ENCODE measurements at places on chromosomes 16 and 17.
A peak's percentile ranks its signal among the peaks of the same experiment; 100 is the strongest.

DNA sequence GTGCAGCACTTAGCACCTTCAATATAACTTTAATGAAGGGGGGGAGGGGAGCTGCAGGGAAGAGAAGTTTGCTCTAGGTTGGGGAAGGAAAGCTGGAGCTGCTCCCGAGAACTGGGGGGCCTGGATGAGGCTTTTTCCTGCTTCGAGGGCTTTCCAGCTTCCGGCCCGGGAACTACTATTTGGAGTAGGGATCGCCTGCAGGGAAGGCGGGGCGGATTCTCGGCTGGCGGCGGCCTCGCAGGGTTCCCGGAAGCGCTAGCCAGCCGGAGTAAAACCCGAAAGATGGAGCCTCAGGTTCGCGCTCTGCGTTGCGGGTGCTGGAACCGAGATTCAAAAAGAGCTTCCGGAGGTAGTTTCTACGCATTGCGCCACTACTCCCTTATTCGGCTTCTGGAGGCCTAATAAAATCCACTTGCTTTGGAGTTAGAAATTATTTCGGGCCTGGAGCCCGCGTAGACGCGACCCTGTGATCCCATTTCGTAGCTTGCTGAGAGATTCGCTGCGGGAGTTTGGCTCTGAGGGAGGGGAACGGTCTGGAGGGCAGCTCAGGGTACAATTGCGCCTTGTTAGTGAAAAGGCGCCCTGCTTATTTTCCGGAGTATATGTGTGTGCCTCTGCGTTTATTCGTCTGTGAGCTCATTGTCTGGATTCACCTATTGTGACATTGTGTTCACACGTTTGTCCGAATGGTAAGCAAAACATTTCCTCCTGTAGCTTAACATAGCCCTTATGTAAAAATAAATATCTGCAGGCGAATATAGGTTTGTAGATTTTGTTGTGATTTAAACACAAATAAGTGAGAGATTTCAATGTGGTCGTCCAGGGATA lies 652 bp downstream of the PRAC2 start:
- no peak for DNase-seq

- DNase-seq: no peak
Measured at GRCh38 chr17:82865274-82865673, 25.5 kb upstream of the ZNF750 start.

DNA sequence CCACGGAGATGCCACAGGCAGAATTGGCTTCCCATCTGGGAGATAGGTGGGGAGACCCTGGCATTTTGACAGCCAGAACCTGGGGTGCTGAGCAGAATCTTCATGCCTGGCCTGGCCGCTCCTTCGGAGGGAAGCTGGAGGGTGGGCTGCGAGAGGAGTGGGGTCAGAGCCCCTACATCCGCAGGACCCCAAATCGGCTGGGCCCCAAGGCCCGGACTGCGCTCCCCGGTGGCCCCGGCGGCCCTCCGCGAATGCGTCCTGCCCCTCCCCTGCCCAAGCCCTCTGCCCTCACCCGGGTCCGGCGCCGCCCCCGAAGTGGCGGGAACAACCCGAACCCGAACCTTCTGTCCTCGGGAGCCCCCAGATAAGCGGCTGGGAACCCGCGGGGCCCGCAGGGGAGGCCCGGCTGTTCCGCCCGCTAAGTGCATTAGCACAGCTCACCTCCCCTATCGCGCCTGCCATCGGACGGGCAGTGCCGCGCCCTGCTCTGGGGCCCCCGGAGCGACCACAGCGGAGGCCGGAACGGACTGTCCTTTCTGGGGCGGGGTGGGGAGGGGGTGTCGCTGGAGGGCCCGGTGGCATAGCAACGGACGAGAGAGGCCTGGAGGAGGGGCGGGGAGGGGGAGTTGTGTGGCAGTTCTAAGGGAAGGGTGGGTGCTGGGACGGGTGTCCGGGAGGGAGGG lies 850 bp upstream of the PNMT start:
- no peak for DNase-seq

DNA sequence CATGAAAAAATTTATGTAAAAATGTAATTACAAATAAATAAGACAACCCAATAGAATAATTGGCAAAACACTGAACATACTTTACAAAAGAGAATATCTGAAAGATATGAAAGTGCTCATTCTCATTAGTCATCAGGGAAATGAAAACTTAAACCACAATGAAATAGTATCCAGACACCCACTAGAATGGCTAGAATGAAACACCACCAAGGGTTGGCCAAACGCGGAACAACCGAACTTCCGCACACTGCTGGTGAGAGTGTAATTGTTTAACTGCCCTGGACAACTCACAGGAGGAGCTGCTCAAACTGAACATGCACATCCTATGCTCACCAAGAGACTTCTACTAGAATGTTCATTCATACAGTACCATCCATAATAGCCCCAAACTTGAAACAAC lies 5.8 kb upstream of the ZDHHC7 start:
- DNase-seq: peak; percentile 94

GRCh38 chr17:56699186-56699894 lies 105.8 kb downstream of the NOG start:
- DNase-seq: no peak

- DNase-seq: no peak
Measured at GRCh38 chr17:45319239-45319703, 2.5 kb upstream of the MAP3K14 start.

- DNase-seq: no peak
Measured at GRCh38 chr16:50835358-50836060, 93.6 kb downstream of the CYLD start.

DNA sequence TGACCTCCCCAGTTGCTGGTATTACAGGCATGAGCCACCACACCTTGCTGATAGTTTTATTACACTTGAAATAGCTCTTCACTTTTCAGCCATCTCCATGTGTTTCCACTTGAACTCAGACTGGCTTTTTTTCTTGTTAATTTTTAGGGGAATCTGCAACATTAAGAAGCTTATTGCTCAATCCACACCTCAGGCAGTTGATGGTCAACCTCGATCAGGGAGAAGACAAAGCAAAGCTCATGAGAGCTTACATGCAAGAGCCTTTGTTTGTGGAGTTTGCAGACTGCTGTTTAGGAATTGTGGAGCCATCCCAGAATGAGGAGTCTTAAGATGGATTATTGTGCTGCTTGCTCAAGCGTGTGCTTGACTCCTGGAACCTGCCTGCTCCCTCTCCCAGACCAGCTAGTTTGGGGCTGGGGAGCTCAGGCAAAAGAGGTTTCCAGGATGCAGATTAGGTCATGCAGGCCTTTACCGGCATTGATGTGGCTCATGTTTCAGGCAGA lies 8.6 kb downstream of the ZNHIT3 start:
- no peak for DNase-seq

- peak; percentile 30 for DNase-seq
Measured at GRCh38 chr16:78987666-78988065, 612.9 kb downstream of the MAF start.

DNA sequence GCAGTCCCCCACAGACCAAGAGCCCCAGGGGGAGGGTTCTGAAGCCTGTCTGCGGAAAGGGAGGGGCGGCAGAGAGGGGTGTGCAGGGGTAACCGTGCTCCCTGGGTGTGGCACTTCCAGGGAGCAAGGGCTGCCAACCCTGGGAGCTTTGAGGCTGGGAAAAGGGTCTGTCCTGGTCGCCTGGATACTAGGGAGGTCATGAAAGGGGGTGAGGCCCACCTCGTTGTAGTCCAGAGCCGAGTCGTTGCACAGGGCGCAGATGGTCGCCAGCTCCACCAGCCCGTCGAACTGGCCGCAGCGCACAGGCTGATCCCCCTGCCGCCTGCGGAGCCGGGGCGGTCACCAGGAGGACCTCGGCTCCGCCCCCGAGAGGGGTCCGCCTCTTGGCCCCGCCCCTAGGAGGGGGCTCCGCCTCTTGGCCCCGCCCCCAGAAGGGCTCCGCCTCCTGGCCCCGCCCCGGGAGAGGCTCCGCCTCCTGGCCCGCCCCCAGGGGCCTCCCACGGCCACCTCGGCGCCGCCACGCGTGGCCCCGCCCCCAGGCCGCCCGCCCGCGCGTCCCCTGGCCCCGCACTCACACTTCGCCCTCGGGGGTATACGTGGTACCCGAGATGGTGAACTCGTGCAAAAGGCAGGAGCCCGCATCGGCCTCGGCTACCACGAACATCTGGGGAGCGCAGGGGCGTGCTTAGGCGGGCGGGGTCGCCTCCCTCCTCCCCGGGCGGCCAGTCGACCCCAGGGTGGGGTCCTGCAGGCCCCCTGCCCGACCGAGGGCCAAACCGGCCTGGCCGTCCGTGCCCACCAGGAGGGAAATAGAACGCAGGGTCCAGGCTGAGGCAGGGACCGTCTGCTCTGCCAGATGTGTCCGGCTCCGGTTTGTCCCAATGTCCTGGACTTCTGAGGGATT lies 19.5 kb downstream of the ATP2A3 start:
- DNase-seq: peak; percentile 23

DNA sequence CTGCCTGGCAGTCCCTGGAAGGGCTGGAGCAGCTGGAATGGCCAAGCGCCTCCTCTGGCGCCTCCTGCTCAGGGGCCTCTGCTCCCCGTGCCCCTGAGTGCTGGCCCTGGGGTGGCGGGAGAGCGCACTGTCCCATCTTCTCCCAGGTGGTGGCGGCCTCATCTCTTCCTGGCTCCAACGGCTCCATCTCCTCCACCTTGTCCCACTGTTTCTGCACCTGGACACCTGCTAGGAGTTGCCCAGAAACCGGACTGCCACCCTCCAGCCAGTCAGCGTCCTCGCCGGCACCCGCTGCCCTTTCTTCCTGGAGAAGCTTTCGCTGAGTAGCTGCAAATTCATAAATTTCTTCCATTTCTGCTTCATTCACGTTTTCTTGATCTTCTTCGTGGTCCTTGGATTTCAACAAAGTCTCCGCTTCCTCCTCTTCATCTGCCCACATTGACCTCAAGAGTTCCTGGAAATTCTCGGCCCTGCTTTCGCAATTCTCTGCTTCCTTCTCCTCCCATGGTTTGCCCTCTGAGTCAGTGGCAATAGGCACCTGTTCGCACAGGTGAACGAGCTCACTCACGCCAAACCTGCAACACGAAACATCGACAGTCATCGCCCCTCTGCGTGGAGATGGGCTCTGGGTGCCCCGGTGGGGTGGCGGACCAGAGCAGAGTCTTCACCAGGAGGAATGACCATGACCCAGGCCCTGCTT lies 13.7 kb upstream of the NLRC3 start:
- peak; percentile 81 for DNase-seq

DNA sequence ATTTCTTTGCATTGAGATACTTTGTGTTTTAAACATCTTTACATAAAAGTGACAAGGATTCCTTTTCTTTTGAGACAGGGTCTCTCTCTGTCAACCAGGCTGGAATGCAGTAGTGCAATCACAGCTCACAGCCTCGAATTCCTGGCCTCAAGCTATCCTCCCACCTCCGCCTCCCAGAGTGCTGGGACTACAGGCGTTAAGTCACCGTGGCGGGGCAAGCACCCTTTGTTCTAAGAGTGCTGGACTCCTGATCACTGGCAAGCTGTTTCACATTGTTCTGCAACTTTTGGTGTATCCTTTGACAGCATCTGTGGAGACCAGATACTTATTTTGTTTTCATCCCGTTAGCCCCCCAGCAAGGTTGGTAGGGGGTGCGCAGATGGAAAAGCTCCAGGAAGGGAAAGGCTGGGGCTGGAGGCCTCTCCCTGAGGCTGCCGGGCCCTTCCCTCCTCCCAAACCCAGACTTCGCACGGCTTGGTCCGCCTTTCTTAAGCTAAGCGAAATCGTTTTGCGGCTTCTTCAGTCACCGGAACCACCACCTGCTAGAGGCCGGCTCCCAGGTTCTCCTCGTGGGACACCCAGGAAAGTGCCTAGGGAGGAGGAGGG lies 1.1 kb downstream of the ST6GALNAC2 start:
- no peak for DNase-seq

GRCh38 chr17:62693616-62694409 lies 66.3 kb downstream of the MRC2 start:
- no peak for DNase-seq

DNA sequence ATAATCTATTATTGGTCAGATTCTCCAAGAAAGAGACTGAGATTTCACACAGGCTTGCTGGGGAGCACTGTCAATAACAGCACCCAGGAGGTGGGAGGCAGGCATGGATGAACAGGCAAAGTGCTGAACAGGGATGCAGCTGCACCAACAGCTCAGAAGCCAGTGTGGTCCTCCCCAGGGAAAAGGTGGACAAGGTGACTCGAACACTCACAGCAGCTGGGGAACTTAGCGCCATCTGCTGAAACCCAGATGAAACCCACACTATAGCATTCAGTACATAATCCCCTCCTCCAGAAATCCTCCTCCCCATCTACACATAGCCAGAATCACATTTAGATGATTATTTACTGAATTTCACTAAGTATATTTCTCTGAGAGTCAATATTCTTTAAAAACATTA lies 255.2 kb upstream of the WSB1 start:
- DNase-seq: no peak
